ENCODE measurements at places on chromosomes 1 and 21.

- no peak for DNase-seq
These were observed 30.3 kb downstream of the MAP3K21 start for GRCh38 chr1:233357595-233358397.

DNA sequence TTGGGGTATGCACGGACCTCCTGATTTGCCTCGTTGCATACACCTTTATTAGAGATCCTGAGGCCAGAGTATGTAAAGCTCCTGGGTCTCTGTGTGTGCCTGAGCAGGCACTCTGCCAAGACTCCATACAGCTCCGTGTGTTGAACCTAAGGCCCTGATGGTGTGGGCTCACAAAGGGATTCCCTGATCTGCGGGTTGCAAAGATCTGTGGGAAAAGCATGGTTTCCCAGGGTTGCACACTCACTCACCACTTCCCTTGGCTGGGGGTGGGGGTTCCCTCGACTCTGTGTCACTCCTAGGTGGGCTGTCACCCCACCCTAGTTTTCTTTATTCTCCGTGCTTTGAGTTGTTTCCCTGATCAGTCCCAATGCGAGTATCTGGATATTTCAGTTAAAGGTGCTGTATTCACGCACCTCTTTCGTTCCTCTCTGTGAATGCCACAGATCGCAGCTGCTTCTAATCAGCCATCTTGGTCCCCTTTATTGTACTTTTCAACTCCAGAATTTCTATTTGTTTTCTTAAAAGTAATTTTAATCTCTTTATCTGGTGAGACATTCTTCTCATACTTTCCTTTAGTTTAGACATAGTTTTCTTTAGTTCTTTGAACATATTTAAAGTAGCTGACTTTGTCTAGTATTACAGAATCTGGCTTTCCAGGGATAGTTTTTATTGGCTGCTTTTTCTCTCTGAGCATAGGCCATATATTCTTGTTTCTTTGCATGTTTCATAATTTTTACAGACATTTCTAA is 39.0 kb upstream of the F3 start:
- DNase-seq, result no peak

GRCh38 chr1:94660994-94661393 is 119.4 kb upstream of the F3 start:
- peak; percentile 56 for DNase-seq

DNA sequence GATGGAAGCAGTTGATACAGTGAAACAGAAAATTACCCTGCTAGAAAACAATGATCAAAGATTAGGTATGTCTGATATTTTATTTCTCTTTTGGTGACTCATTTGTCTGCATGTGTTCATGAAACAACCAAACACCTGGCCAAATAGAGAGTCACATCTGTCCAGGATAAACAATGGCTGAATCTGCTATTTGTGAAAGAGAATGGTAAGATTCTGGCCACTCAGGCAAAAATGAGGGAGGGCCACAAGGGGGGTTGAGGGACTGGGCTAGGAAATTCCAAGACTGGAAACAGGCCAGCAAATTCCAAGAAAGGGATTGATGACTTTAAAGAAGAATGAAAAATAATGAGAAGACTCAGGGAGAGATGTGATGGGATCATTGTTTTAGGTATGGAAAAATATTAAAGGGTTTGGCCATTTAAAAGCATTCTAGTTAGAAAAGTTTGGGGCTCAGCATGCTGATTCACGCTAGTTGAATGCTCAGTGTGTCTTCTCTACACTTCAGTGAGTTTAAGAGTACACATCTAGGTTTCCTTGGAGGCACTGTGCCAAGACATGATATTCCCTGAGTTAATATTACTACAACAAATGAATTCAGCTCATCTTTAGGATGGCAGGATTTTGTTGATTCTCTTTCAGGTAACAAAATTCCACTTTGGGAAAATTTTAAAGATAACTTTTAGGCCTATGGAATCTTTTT is 44.9 kb downstream of the TRAF5 start:
- DNase-seq, result no peak

GRCh38 chr1:184036517-184036949 is 995 bp downstream of the COLGALT2 start:
- peak; percentile 81 for DNase-seq

DNA sequence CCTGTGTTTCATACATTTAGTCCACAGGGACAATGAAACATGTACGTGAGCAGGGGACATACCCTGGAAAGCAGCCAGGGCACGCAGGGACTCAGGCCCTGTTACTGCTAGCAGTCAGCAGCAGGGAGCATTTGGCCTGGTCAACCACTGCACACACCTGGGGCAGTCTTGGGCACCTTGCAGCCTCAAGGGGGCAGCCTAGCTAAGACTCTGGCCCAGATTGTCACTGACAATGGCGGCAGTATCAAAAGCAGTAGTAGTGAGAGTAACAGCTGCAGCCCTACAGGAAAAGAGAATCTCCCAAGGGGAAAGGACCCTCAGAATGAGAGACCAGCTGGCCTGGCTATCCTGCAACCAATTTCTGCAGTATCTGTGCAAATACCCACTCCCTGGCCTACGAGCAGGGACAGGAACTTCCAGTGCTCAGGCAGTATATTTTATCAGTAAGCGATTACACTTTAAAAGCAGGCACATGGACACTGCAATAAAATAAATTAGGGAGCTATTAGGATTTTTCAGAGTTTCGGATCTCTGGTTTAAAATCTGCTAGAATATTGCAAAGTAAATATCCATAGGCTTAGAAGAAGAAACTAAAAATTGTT is 475.6 kb downstream of the LTN1 start:
- peak; percentile 70 for DNase-seq

DNA sequence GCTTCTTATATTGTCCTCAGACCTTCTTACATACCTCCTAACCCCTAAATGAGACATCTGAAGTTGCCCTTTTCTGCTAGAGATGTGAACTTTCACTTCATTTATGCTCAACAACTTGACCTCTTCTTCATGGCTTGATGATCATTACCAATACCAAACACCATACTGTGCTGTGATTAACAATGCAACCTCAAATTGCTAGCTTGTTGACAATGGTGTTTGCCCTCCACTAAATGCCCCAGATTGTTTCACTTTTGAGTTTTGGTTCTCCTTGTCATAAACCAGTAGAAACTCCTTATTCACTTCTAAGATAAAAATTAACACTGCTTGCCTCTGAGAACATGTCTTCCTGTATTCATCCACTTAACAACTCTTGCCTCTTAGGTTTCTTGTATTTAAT is 5.6 kb downstream of the JAK1 start:
- DNase-seq, result no peak

- no peak for DNase-seq
These were observed 2.4 kb downstream of the LSS start for GRCh38 chr21:46226146-46226545.

DNA sequence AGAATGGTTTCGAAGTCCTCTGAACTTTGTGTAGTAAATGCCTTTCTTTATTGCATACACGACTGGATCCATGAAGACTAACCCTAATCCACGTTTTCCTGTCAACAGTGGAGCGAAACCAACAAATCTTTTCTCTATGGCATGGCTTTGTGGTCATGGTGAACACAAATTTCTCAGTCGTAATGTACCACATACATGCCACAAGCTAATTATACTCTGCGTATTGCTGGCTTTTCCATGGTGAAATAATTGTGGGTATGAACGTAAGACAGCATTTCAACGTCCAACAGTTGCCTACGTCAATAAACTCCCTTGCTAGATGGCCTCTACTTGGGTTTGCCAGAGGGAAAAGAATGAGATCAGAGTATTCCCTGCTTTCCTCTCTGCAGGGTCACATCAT is 27.5 kb downstream of the INTS7 start:
- DNase-seq, result no peak

DNA sequence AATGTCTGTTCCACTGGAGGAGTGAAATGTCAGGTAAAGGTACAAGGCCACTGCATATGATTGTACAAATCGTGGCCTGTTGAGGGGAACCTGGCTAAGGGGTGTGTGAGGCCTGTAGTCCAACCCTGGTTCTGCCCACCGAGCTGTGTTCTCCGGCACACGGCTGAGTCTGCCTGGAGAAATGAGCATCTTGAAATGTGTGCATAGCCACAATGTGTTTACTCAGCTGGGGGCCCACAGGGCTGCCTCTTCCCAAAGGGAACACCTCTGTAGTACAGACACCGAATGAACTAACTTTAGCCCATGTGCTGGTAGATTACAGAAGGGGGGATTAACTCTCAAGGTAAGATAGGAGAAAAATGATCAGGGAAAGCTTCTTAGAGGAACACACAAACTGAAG is 30.2 kb downstream of the AK4 start:
- no peak for DNase-seq

DNA sequence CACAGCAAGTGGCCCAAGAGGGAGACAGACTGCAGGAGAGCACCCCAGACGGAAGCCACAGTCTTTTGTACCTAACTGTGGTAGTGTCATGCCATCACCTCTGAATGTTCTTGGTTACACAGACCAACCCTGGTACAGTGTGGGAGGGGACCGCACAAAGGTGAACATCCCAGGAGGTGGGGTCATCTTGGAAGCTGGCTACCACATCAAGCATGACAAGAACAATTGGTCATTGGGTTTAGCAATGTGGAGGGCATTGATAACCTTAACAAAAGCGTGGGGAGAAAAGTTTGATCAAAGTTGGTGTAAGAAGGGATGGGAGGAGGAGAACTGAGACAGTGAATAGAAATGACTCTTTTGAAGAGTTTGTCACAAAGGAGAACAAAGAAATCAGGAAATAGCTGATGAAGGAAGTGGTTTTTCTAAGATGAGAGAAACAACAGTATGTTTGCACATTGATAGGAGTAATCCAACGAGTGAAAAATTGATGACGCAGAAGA is 87.1 kb upstream of the CACNA1E start:
- no peak for DNase-seq

DNA sequence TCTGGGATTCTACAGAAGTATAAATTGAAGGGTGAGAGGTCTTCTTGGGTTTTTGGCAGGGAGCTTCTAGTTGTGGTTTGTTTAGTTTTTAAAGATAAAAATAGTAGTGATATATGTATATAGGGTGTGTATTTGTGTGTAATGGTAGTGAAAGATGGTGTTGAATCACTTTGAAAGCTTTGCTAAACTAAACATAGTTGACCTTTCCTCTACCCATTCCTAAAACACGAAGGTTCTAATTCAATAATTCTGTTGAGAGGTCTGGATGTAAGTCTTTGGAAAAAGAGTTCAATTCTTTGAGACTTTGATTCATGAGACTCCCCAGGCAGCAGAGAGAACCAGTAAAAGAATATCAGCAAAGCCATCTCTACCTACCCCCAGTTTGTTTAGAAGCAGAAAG is 247.9 kb upstream of the DUSP10 start:
- no peak for DNase-seq

DNA sequence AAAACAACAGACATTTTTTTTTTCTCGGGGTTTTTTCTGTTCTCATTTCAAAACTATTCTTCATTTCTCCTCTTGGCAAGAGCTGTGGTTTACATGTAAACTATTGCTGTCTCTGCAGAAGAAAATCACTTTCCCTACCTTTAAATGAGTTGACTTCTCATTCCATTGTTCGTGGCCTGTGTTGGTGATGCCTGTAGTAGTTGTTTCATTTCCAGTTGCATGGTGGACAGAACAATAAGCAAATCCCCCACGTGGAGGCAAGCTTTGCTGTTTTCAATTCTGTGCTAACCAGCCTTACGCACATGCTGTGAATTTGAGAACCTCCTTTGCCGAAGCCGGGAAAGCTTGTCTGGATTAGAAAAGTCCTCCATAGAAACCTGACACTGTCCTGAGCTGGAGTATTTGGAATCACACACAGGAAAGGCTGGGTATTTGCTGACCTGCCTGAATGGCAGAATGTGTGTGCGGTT is 26.2 kb upstream of the MAP3K7CL start:
- no peak for DNase-seq

- no peak for DNase-seq
These were observed 29.9 kb upstream of the LYPLAL1 start for GRCh38 chr1:219143735-219144134.

- DNase-seq, result no peak
These were observed 183.2 kb downstream of the MRPL39 start for GRCh38 chr21:25424048-25424447.

DNA sequence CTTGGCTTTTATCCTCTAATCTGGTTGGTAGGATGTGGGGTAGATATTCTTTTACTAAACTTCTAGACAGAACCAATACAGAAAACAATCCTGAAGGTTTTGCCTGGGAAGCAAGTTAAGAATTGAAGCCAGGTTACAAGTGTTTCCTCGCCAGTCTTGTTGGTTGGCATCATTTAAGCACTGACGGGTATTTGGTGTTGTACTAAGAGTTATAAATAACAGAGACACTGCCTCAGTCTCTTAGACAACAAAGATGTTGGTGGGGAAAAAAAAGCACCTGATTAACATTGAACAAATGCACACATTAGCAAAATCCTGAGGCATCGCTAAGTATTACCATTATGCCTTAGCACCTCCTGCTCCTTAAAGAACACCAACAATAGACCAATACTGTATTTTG is 272.2 kb downstream of the BRINP2 start:
- no peak for DNase-seq

DNA sequence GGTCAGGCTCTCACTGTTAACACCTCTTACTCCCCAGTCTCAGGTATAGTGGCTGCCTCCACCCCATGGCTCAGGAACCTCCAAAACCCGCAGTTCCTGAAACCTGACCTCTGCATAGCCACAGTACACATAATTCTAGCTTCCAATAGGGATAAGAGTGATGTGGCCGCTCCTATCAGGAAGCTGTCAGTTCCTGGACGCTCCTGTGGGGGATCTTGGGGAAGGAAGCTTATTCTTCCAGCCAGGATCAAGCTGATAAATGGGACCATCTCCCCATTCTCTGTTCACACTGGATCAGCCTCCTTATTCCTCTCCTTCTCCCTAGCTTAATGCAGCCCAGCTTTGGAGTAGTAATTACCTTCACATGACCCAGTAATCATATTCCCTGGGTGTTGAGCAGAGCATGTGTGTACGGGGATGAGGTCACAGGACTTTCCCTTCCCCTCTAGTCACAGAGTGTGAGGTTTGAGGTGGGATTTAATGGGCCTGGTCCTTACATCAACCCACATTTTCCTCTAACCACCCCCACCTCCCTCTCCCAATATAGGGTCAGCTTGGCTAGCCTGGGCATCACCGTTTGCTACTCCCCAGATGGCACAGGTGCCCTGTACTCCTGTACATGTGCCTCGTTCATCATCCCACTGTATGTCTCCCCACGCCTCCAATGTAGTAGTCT is 7.0 kb upstream of the POU3F1 start:
- no peak for DNase-seq

GRCh38 chr1:184469396-184469795 is 82.6 kb downstream of the C1orf21 start:
- no peak for DNase-seq

GRCh38 chr1:67376381-67376780 is 53.8 kb downstream of the SERBP1 start:
- no peak for DNase-seq

- DNase-seq, result no peak
These were observed 6.8 kb downstream of the CASQ2 start for GRCh38 chr1:115761601-115762302.

DNA sequence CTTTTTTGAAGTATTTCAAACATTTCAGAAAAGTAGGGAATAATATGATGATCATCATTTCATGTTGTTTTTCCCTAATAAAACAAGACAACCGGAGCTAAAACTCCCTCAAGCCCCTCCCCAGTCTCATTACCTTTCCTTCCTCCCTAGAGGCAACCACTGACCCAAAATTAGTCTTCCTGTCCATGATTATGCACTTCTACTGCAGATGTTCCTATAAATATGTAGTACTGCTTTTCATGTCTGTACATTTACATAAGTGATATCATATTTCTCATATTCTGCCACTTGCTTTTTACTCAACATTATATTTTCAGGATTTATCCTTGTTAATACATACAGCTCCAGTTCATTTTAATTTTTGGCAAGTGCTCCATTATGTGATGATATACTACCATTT is 58.7 kb upstream of the GOLT1A start:
- DNase-seq, result no peak
